ENCODE measurements at places on chromosomes 5 and 9.

DNA sequence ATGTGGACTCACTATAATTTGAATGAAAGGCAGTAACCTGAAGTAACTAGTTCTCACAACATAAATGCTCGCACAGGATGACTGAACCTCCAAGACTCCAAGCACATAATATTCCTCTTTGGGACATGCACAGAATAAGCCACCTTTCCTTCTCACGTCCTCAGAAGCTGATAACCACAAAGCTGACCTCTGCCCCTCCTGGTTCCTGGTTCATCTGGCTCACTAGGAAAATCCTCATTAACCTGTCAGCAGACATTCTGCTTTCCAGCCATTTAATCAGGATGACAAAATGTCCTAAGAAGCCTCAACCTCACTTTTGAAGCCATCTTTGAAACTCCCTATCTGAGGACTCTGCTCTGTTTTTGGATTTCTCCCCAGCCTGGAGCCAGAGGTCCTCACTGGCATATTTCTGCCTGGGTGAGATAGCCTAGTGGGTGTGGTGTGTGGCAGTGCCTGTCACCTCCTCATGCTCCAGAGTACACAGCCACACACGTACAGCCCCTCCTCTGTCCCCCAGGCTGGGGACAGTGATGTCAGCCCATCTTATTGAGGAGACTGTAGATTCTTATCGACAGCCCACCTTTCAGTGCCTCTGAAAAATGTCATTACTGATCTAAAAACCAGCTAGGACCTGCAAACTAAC lies 10.3 kb downstream of the ANKH start:
- DNase-seq, result no peak

- no peak for DNase-seq
These were observed 2.1 kb downstream of the HEXB start for GRCh38 chr5:74686962-74687751.

DNA sequence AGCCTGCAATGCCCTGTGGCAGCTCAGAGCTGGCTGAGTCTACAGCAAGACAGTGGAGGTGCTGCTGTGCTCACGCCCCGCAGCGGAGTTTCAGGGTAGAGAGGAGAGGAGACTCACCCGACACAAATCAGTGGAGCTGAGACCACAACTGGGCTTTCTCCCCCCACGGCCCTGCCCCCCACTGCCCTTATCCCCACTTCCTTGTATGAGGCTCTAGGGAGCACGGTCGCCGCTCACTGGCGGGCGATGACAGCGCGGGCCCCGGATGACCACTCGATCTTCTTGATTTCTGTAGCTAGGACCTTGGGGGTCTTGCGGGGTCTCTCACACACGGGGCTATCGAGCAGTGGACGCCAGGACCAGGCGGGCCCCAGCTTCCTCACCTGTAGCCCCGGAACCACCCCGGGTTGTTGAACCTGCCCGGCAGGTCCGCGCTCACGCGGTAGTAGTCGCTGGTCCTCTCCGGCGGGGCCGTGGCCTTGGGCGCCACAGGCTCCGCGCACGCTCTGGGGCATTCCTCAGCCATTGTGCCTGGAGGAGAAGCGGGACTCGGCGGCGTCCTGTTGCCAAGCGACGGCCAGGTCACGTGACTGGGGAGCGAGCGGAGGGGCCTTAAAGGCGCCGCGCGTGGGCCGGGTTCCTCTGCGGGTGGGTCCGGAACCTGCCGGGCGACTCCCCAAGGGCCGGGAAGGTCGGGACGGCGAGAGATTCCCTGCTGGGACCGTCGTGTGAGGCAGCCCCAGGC lies 984 bp upstream of the MRPS2 start:
- DNase-seq, result peak; percentile 97

GRCh38 chr5:31355337-31355736 lies 161.9 kb downstream of the CDH6 start:
- DNase-seq, result no peak

GRCh38 chr9:7676609-7677156 lies 122.9 kb downstream of the DMAC1 start:
- DNase-seq, result no peak

- DNase-seq, result no peak
These were observed 128.2 kb upstream of the IRX4 start for GRCh38 chr5:2010940-2011339.

- DNase-seq, result peak; percentile 51
These were observed 67.6 kb downstream of the ARHGEF28 start for GRCh38 chr5:73693573-73694061.

- DNase-seq, result no peak
These were observed 20.1 kb upstream of the FCN2 start for GRCh38 chr9:134860510-134860909.

DNA sequence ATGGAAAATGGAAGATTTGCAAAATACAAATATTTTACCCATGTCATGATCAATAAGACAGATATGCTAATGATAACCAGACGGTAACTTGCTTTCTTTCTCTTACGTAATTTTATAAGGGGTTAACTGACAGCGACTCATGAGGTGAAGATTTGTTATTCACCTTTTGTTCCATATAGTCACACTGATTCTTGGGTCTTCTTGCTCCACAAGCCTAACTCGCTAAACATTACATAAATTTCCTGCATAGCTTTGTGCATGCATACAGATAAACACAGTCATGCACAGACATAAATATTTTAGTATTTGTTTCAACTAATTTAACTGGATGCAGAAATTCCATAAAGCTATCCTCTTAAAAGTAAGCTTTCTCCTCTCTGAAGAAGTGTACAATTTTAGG lies 225.9 kb downstream of the VPS13A start:
- DNase-seq, result no peak

- peak; percentile 70 for DNase-seq
These were observed 187.7 kb downstream of the DENND1A start for GRCh38 chr9:123742009-123742767.

GRCh38 chr9:249025-249424 lies 34.4 kb downstream of the DOCK8 start:
- DNase-seq, result peak; percentile 16

GRCh38 chr9:35364817-35365585 lies 124.9 kb upstream of the RUSC2 start:
- DNase-seq, result no peak

GRCh38 chr9:23011669-23012068 lies 565.0 kb downstream of the DMRTA1 start:
- DNase-seq, result no peak

GRCh38 chr9:71638627-71639026 lies 129.7 kb downstream of the CEMIP2 start:
- no peak for DNase-seq

GRCh38 chr9:93306081-93306480 lies 122.1 kb downstream of the WNK2 start:
- DNase-seq, result peak; percentile 16

DNA sequence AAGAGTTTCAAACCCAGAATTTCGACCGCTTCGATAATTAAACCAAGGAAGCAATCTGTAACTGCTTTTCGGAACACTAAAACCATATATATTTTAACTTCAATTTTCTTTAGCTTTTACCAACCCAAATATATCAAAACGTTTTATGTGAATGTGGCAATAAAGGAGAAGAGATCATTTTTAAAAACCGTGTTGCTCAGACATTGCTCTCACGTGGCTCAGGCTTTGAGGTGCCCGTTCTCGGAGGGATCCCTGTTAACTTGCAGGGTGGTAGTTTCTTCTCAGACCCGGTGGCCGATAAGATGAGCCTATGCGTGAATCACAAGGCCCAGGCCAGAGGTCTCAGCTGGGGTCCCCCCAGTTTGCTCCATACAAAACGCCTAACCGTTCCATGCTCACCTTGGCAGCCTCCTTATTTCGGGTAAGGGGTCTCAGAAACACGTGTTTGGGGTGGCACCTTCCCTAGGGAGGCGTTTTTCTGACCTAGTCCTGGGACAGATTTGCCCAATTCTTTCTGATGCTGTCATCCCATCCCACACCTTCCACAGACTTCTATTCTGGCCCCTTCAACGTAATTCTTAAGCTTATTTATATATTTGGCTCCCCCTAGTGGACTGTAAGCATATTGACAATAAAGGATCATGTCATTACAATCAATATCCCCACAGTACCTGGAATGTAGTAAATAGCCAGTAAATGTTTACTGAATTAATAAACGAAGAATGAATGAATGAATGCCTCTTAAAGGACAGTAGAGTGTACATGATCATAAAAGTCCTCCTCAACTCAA lies 48.1 kb downstream of the THBS4 start:
- DNase-seq, result peak; percentile 69

- DNase-seq, result no peak
These were observed 58.1 kb downstream of the TLE1 start for GRCh38 chr9:81631218-81631745.

DNA sequence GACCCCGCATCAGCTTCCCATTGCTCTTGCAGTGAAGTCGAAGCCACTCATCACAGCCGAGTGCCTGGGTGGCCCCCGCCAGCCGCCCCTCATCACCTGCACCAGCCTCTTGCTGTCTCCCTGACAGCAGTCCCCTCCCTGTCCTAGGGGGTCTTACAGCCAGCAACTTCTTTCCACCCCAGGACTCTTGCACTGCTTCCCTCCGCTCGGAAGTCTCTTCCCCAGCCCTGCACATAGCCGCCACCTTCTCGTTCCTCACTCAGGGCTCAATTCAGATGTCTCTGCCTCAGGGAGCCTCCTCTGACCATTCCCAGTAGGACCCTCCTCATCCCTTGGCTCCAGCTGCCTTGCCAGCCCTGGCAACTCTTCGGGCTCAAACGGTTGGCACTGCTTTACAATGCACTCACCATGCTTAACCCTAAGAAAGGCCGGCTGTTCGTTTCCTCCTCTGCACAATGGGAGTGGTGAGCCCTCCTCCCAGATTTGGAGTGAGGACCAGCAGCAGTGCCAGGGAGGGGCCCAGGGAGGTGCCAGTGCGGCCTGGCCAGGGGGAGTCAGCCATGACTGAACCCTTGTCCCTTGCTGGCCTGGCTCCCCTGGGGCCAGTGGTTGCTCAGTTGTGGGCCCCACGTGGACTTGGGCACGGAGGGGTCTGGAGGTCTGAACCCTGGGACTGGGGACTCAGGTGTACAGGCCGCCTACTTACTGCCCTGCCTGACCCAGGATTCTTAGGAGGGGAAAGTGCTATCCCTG lies 6.1 kb downstream of the TCF7 start:
- DNase-seq, result no peak

- DNase-seq, result peak; percentile 67
These were observed 29.8 kb upstream of the HMCN2 start for GRCh38 chr9:130235558-130236435.

DNA sequence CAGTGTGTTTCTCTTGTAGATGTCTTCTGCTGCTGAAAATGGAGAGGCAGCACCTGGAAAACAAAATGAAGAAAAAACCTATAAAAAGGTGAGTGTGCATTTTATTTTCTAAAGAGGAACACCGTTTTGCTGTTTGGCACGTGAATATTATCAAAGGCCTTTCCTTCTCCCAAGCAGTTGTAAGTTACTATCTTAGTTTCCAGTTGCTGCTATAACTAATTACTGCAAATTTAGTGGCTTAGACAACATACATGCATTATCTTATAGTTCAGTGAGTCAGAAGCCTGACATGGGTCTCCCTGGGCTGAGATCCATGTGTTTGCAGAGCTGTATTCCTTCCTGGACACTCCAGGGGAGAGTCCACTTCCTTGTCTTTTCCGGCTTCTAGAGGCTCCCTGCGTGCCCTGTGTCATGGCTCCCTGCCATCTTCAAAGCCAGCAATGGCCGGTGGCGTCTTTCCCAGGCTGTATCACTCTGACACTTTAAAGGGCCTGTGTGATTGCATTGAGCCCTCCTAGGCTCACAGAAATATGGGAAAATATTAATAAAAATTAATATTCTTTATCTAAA lies 117.6 kb downstream of the PIP5K1B start:
- DNase-seq, result peak; percentile 62

DNA sequence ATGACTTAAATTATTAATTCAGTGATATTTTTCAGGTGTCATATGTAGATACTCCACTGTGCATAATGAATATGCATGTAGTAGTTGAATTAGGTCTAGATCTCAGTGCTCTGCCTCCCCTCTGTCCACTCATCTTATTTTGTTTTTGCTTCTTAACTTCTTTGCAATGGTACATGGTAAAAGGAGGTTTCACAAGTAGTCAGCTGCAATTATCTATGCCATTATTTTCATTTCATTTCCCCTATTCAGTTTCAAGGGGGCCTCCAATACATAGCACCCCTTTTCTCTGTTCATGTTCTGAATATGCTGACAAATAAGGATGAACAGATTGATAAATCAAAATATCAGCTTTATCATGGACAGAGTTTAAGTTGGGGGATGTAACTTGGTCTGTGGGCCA lies 511.6 kb upstream of the ZNF608 start:
- no peak for DNase-seq

DNA sequence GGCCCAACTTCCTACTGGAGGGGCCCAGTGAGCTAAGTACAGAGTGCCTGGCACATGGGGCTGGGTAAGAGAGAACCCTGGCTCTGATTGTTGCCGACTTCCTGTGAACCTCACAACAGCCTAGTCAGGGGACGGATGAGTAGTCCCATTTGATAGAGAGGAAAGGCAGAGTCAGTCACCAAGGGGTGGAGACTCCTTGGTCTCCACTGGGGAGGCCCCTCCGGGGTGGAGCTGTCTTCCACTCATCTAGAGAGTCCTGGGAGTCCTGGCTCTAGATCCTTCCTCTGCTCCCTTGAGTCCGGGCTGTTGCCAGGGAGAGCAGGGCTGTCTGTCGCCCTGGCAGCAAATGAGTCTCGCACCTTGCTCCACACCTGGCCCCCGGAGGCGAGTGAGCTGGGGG lies 8.0 kb downstream of the GRK6 start:
- DNase-seq, result no peak

GRCh38 chr5:81247441-81247972 lies 14.4 kb downstream of the CKMT2 start:
- no peak for DNase-seq

DNA sequence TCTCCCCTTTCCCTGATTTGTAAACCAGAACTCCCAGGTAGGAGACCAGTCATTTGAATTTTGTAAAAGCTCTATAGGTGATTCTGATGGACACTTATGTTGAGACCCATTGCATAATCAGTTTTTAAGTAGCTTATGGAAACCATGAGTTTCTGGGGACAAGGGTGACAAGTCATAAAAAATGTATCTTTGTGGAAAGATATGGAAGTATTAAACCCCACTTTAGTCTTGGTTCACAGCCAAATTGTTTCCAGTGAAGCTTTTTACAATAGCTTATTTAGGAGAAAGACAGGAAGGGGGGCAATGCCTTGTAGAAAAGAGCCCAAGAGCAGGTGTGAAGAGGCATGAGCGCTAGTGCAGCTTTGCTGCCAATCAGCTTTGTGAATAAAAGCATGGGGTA lies 453 bp upstream of the CCL28 start:
- no peak for DNase-seq

DNA sequence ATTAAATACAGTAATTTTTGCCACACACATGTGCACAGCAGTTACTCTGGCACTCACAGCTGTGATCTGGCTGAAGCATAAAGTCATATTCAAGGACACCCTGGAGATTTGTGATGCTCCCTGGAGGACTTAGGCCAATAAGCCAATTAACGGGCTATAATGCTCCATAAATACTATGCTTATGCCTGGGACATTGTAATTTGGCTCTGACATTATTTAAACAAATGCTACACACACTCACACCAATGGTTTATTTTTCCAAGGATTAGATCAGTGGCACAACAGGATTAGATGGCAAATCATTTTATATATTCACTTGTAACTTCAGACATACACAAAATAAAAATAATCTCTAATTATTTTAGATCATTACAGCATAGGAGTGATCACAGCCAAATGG lies 111.2 kb downstream of the LMNB1 start:
- DNase-seq, result no peak

GRCh38 chr5:14357441-14357840 lies 214.3 kb downstream of the TRIO start:
- DNase-seq, result no peak

- DNase-seq, result peak; percentile 65
These were observed 77.3 kb downstream of the UBE2QL1 start for GRCh38 chr5:6525910-6526309.

Data from stomach (tissue), 19 donors.